ENCODE measurements at places on chromosomes 4 and X.

DNA sequence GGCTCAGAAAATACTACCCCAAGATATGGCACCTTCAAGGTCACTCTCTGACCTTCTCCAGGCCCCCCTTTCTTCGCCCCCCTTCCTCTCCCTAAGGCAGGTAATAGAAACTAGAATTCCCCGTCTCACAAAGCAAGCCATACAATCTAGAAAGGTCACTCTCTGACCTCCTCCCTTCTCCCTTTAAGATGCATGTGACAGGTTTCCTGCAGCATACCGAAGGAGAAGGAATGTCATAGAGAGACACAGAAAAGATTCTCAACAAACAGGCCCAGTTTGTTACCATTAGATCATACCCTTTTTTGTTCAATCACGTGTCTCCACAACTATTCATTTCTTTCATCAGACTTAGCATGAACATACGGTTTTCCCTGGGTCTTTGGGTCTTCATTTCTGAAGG lies 51.2 kb upstream of the RBMXL3 start:
- no peak for DNase-seq

- no peak for DNase-seq
Observed at GRCh38 chr4:52718123-52718522, 33.1 kb downstream of the ERVMER34-1 start.

DNA sequence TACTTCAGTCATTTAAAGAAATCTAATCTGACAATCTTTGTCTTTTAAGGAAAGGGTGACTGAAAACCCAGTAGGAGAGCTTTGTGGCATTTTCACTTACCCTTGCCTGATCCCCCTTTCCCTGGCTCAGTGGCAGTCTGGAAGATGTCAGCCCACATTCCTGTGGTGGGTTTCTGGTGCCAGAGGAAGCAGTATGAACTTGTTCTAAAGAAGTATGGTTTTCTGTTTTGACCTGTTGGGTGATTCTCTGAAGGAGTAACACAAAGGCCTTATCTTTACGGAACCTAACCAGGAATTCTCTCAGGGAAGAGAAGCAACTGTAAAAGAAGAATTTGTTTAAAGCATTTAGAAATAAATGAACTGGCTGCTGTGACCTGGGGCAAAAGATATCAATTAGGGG lies 41.9 kb downstream of the BMP15 start:
- no peak for DNase-seq

GRCh38 chr4:100682477-100683218 lies 164.8 kb upstream of the EMCN start:
- DNase-seq = no peak

- DNase-seq = no peak
Observed at GRCh38 chr4:182893047-182893446, 24.1 kb downstream of the DCTD start.

DNA sequence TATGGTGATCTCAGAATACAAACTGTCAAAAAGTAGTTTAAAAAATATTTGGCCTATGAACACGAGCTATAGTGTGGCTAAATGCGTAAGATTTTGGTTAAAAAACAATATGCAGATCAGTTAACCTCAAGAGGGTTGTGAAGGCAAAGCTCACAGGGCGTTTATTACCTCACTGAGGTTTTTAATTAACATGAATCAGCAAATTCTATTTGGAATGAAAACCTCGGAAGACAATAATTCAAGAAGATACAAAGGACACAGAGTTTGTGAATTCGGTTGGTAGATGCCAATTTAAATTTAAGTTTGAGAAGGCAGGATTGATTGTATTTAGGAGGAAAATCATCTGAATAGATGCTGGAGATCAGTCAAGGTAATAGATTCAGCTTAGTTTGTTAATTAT lies 1434.6 kb downstream of the C4orf33 start:
- DNase-seq = no peak

GRCh38 chr4:120858776-120859175 lies 63.8 kb downstream of the PRDM5 start:
- no peak for DNase-seq

DNA sequence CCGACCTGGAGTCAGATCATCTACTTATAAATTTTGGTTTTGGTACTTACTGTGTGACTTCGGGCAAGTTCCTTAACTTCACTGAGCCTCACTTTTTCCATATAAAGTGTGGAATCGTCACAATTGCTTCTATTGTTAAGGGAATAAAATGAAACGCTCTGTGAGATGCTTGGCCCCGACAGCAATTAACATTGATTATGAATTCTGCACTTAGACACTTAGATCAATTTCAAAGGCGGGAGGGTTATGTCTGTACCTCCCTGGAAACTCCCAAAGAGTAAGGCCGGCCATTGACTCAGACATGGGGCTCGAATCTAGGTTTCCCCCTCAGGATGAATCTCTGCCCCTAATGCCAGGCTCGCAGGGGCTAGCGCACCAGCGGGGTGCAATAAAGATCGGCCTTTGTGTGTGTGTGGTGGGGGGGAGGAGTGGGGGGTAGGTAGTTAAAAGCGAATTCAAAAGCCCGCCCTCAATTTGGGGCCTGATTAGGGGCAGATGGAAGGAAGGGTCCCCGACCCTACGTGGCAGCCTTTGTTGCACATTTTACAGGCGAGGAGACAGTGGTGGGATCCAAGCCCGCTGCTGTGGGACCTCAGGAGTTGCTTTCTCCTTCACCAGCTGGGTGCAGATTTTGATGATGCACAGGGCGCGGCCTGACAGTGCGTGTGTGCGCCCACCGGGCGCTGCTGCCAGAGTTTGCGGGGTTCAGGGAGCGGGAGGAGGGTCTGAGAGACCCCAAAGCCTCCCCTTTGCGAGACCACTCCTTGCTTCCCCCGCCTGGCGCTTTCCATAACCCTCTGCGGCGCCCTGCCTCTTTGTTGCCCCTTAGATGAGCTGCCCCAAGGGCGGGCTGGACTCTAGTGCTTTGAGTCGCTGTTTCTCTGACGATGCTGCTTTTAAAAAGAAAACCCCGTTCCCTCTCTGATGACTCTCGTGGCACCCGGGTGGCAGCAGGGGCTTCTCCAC lies 9.6 kb downstream of the MSX1 start:
- DNase-seq = no peak

DNA sequence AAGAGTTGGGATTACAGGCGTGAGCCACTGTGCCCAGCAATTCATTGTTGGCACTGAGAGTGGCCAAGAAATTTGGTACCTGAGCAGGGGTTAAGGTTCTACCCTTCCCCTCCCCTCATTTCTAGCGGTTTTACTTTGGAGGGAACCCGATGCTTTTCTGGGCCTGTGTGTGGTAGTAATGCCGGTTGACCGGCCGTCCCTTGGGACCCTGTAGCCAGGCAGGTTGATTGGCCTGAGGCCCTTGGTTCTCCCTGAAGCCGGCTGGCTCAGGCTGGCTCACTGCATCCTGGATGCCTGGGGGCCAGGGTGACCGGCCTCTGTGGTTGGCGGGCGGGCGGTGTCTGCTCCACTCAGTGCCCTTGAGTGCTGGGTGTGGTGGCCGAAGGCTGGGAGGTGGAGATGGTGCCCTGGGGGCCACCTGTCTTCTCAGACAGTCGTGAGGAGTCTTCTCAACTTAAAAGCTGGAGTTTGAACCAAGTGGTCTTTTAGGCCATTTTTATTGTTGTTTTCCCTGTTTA lies 45.6 kb downstream of the RGS12 start:
- DNase-seq = no peak

DNA sequence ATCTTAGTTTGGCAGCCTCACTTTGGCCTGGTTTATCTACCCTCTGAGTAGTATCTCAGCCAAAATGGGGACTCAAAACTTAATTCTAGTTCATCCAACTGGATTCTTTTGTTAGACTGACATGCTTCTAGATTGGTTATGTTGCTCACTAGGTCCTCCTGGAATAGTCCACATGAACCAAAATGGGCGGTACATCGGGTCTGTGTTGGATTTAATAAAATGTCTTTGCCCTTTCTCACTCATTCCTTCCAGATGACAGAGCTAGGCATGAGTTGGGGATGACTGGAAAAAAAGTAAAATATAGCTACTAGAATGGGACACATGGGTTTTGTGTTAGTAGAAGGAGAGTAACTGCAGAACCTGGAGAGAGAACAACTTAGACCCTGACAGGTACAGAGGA lies 247.9 kb downstream of the CCSER1 start:
- no peak for DNase-seq

DNA sequence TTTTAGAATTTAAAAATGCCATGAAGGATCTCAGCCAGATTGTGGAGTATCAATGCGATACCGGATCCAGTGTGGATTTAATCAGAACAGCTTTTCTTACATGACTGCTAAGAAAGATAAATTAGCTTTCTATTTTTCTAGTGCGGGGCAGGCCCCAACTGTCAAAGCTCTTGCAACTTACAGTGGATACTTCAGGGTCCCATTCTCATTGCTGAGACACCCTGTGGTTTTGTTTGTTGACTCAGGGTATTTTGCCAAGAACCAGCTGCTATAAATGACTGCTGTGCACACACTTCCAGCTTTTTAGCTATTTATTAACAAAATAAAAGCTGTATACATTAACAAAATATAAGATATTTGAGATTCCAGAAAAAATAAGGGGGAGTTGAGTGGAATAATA lies 166.4 kb downstream of the DCLK2 start:
- DNase-seq = no peak

- DNase-seq = no peak
Observed at GRCh38 chrX:44996277-44996676, 123.3 kb downstream of the KDM6A start.

DNA sequence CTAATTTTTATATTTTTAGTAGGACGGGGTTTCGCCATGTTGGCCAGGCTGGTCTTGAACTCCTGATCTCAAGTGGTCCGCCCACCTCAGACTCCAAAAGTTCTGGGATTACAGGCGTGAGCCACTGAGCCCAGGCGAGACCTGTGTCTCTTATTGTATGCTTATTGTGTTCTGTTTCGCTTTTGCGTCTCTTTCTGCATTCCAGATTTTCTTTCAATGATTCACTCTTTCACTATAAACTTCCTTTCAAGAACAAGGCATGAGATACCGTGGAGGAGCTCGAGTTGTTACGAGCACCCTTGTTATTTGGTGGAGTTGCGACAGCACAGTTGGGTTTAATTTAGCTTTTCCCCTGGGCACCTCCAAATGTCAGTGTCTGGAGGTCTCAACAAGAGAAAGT lies 366.7 kb upstream of the FAT1 start:
- no peak for DNase-seq

DNA sequence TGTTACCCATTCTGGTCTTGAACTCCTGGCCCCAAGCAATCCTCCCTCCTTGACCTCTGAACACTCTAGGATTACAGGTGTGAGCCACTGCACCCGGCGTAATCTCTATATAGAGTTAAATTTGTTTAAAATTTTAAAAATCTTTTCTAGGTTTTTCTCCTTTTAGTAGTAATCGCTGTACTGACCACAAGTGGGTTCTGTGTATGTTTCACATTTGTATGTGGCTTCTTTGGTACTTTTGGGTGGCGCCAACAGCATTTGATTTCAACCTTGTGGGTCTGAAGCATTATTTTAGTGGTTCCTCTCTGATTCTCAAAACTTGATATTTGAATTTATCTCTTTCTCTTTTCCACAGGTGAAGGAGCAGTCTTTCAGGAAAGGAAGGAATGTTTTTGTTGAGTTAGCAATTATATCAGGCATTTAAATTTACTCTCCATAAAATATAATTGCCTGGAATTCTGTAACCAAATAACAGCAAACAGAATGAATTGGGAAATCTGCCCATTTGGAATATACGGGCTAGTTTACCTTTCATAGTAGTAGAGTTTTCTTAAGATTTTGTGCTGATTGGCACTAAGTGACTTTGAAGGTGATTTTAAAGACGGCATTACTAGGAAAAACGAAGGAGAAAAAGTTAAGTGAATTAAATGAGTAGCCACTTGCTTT lies 29.5 kb downstream of the ARHGAP10 start:
- DNase-seq = no peak

DNA sequence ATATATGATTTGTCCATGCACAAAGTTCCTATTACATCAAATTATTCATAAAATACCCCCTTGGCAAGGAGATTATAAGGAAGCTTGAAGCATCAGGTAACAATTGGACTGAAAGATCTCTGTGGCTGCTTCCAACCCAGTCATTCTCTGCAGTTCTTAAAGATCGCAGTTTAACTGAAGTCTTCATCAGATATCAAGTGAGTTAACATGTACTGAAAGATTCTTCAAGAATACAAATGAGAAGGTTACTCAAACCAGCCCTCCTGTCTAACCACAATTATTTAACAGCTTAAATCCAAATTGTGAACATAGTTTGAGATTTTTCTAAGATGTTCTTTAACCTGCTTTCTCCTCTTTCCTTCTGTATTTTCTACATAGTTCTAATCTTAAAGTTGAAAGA lies 56.1 kb downstream of the SLC10A7 start:
- no peak for DNase-seq

GRCh38 chr4:105093975-105094374 lies 52.7 kb upstream of the TET2 start:
- no peak for DNase-seq

- DNase-seq = no peak
Observed at GRCh38 chr4:52096048-52096447, 44.9 kb downstream of the SPATA18 start.

DNA sequence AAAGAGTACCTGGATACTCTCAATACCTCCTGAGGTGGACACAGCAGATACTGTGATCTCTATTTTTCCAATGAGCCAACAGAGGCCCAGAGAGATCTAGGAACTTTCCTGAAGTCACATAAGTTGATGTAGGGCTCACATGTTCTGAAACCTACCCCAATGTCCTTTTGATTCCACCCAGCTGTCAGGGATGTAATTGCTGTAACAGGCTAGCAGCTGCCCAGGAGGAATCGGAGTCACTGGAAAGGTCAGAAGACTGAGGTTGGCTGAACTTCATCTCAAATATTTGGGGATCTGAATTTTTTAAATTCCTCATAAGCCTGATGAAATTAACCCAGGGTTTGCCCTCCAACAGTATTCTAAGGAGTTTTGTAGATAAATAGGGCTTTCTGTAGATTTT lies 52.5 kb upstream of the PROM1 start:
- no peak for DNase-seq

- DNase-seq = no peak
Observed at GRCh38 chrX:10649265-10649664, 28.9 kb upstream of the MID1 start.

GRCh38 chrX:30530606-30531005 lies 47.0 kb downstream of the TASL start:
- DNase-seq = no peak

DNA sequence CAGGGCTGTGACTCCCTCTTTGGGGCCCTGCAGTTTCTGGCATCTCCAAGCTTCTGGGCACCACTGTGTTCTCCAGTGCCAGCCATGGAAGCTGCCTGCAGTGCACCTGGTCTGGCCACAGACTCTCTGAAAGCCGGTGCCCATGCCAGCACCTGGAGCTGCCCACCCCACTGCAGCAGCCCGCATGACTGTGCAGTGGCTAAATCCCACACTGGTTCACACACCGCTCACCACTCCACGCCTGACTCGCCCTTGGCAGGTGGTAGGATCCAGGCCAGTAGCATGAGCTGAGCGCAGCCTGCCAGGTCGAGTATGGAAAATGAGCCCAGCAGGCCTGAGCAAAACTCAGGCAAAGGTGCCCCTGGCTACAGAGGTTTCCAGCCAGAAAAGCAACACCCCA lies 72.8 kb upstream of the INTU start:
- no peak for DNase-seq

GRCh38 chr4:55758570-55758969 lies 61.0 kb upstream of the EXOC1L start:
- no peak for DNase-seq

Measured in activated CD4-positive, alpha-beta T cell treated with anti-CD3 and anti-CD28 coated beads, Interleukin-2, amount 10 ng/mL, durations not matched to agents 7 days and 5 days (primary cell).